Pulmonary artery endothelial cell (primary cell): ENCODE measurements at places on chromosomes 2 and 18.

GRCh38 chr2:182798736-182799135, 67.7 kb downstream of the FRZB start:
- no peak for DNase-seq

DNA sequence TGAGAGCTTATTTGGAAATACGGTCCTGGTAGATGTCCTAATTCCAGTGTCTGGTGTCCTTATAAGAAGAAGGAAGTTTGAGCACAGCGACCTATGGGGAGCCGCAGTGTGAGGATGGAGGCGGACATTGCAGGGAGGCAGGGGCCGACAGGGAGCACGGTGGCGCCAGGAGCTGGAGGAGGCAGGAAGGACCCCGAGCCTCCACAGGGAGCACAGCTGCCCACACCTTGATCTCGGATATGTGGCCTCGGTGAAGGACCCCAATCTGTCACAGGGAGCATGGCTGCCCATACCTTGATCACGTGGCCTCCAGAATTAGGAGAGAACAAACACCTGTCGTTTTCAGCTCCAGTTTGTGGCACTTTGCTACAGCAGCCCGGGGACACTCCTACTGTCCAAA, 461.6 kb upstream of the SALL3 start:
- no peak for DNase-seq

GRCh38 chr2:203549406-203549805, 14.3 kb upstream of the RAPH1 start:
- no peak for DNase-seq

- no peak for DNase-seq
Observed at GRCh38 chr18:56139372-56139771, 499.0 kb downstream of the TXNL1 start.

GRCh38 chr18:58447402-58448095, 181.3 kb downstream of the ALPK2 start:
- DNase-seq: no peak

DNA sequence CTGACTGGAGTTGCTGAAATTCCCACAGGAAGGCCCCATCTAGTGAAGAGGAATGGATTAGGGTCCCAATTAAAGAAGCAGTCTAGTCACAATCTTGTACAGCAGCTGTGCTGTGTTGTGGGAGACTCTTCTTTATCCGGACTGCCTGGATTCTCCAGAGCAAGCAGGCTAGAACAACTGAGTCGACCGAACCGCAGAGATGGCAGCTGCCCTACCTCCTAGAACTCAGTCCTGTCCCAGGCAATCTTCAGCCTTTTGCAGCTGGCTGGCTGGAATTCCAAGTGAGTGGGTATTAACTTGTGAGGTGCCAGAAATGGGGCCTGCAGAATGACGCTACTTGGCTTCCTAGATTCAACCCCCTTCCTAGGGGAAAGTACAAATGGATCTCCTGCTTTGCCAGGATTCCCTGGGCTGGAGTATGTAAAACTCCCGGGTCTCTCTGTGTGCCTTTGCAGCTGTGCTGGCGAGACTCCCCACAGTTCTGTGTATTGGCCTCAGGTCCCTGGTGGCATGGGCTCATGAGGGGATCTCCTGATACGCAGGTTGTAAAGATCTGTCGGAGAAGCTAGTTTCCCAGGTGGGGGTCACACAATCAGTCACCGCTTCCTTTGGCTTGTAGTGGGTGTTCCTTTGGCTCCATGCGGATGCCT, 1952.6 kb upstream of the LRRTM1 start:
- no peak for DNase-seq

DNA sequence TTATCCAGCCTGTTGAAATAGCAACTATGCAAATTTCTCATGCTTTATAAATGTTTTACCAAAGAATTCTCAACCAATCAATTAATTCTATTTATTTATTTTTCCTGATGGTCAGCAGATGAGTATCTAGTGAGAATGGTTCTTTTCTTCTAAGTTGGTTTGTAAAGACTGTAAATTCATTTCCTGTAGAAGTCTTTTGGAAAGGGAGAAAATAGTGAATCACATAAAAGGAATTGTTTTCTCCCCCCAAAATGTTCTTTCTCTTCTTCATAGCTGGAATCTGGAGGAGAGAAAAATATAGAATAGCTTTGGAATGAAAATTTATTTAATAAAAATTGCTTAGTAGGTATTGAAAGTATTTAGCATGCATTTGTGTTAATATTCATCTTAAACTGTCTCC, 836.1 kb upstream of the ZEB2 start:
- no peak for DNase-seq

DNA sequence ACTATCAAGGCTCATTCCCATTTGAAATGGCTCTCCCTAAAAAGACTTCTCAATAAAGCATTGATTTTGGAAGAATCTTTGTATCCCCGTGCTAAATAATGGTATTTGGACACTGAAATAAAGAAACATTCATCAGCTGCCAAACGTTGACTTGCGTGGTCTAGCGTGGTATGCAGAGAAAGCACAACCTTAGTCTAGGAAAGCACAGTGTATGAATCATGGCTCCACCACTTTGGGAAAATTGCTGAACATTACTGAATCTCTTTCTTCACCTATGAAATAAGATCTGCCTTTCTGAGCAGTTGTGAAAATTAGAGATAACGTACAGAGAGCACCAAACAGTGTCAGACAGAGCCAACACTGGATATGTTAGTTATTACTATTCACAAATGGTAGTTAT, 353.9 kb downstream of the SS18 start:
- no peak for DNase-seq

GRCh38 chr2:29878898-29879297, 42.5 kb downstream of the ALK start:
- DNase-seq: no peak

GRCh38 chr2:136378712-136379595, 261.0 kb upstream of the CXCR4 start:
- DNase-seq: peak; percentile 17

DNA sequence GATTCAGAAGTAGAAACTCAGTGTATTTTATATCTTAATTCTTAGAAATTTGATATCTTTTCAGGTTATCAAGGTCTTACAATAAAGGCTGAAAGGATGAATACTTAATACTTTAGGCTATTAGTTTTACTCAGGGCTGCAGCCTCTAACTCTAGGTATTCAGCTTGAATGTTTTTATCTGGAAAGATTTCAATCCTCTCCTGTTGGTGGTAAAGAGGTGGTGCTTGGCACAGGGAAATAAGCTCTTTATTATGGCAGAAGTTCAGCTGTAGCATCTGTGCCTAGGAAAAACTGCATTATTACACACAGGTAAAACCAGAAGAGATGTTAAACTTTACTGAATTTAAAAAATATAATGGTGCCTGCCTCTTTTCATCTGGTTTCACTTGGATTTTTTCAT, 11.1 kb downstream of the ACVR2A start:
- no peak for DNase-seq

- no peak for DNase-seq
Observed at GRCh38 chr2:182047544-182047943, 61.9 kb downstream of the PPP1R1C start.

- no peak for DNase-seq
Observed at GRCh38 chr2:72975017-72975416, 57.7 kb downstream of the EMX1 start.

GRCh38 chr2:142822190-142822589, 55.3 kb upstream of the KYNU start:
- DNase-seq: no peak

DNA sequence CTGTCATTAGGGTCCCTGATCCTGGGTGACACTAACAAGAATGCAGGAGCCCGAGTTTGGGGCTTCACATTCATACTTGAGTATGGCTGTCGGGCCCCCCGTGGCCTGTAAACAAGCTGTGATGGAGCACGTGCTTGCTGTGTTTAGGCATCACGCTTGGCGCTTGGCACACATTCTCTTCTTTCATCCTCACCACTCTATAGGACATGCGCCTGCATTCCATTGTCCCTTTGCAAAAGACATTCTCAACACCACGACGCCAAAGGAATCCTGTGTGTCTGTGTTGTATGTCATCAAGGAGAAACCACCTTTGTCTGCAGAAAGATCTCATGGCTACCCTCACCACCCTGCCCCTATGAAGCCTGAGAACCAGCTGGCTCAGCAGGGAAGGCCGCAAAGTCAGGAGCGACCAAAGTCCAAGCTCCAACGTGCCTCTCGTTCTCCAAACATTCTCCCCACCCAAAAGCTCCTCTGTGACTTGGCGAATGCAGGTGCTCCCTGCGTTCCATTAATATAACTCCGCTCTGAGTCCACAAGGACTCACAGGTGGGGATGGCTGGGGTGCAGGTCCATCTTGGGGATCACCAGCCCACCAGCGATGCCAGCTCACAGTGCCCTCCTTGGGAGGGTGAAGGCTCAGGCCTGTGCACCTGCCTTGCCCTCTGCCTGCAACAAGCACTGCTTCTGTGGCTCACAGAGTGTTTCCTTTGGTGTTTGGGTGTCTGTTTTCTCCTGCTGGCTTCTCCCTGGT, 6.2 kb upstream of the PER2 start:
- no peak for DNase-seq

- no peak for DNase-seq
Observed at GRCh38 chr2:144748443-144748842, 228.5 kb upstream of the ZEB2 start.

DNA sequence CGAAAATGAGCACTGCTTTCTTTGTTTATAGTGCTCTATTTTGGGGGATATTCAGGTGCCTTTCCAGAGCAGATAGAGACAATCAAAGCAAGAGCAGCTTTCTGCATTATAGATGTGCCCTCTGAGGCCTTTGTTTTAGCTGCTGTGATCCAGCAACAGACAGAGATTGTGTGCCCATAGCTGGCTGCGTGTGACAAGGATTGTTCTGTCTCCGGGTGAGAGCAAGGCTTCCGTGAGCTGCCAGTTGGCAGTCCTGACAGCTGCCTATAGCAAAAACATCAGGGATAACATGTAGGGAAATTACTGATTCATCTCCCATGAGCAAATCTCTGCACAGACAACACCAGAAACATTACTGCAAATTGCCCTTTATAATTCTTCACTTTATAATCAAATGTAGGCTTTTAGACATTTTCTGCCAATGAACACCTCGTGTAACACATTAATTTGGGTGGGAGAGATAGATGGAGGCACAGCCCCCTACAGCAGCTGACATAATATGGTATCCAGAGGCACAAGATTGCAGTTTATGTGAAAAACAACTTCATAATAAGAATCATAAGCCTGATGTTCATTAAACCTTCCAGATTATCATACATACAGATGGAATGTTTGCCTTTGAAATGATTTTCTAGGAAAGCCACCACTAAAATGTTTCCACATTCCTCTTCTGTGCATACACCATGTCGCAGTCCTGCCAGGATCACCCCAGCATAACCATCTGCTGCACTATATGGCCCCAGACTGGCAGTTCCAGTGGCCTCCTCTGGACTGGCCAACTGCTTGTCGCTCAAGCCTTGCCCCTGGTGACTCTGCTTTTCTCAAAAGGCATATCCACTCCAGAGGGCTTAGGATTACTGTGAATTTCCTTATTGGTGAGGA, 131.2 kb downstream of the TRIB2 start:
- DNase-seq: no peak

- no peak for DNase-seq
Observed at GRCh38 chr2:152676461-152676860, 40.8 kb downstream of the PRPF40A start.

DNA sequence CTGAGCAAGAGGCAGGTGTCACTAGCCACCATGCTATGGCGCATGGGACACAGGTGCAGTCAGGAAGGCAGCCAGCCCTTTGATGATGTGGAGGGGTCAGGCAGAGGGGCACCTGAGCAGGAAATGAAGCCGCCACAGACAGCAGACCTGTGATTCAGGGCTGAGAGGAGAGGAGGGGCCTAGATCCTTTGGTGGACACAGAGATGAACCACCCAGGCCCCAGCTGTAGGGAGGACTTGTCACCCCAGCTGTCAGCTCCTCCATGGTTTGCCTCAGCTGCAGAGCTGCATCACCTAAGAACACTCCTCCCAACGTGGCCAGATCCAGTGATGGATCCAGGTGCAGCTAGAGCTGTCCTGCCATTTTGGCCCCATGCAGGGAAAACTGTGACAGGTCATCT, 11.6 kb downstream of the ASB18 start:
- no peak for DNase-seq

- no peak for DNase-seq
Observed at GRCh38 chr18:76668119-76668518, 154.2 kb upstream of the ZNF236 start.

- DNase-seq: no peak
Observed at GRCh38 chr2:68925295-68925896, 27.3 kb downstream of the GKN2 start.

DNA sequence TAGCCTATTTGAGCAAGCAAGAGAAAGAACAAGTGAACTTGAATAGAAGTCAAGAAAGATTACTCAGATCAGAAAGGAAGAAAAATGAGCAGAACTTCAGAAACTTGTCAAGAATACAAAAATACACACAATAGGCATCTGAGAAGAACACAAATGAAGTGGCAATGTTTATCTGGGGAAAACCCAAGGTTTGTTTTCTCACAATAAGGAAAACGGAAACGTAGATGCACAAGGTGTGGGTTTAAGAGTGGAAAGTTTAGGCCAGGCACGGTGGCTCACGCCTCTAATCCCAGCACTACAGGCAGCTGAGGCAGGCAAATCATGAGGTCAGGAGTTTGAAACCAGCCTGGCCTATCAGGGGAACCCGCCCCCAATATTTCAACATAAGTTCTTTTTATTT, 159.5 kb upstream of the GYPC start:
- DNase-seq: no peak

- DNase-seq: no peak
Observed at GRCh38 chr2:152319822-152320570, 15.0 kb upstream of the FMNL2 start.

GRCh38 chr2:85278361-85278760, 49.4 kb downstream of the TGOLN2 start:
- DNase-seq: no peak

DNA sequence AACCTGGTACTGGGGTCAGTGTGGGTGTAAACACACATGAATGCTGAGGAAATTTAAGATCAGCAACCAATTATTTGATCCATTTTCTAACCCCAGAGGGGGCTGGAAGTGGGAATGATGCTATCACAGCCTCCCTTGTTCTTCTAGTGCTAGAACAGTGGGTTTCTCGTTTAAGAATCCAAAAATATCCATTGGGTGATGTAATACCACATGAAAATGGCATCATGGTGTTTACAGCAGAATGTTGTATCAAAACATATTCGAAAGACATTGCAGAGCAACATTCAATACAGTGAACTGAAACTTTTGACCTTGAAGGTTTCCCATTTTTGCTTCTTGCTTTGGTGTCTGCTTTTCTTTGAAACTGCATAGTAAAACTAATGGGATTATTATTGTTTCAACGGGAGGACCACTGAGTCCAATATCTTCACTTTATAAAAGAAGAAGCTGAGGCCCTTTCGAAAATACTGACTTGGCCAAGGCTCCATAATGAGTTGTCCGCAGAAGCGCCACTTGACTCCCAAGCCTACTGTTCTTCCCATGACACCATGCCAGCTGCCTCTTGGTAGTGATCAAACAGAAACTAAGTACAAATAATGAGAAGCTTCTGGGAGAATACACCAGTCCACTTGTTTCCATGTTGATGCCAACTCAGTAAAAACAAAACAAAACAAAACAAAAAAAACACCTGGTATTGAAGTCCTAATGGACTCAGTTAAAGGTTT, 106.1 kb downstream of the COLEC12 start:
- DNase-seq: no peak

DNA sequence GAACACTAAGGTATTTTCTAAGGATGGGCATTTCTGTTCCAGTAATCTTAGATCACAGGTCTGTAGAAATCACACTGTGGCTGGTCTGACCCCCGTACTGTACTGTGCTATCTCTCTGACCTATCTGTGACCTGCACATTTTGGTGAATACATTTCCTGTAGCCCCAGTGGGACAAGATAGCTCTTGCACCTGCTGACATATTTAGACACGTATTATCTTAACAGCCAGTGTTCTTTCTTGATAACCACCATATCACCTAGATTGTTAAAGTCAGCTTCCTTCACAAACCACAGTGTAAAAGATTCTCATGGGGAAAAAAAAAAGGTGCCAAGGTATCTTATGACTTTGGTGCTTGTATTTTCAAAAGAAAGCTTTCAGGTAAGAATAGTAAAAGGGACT, 39.8 kb upstream of the TMEM247 start:
- DNase-seq: no peak
